Posterior vena cava (tissue), 2 donors: ENCODE measurements at places on chromosomes 1 and 21.

DNA sequence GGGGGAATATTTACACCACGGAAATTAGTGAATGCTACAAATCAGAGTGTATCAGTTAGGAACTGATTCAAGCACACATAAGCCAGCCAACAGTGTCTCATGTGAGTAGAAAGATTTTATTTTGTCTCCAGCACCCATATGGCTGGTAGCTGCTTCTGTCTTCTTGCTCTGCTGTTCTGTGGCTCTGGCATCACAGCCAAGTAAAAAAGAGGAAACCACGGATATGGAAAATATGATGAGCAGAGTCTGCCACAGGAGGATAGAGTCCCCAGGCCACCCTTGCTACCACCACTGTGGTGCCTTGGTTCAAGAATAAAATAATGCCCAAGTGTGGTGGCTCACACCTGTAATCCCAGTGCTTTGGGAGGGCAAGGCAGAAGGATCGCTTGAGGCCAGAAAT is 53.6 kb upstream of the SPOCD1 start:
- DNase-seq: no peak

GRCh38 chr1:91053630-91054029 is 31.8 kb upstream of the ZNF644 start:
- DNase-seq: no peak

DNA sequence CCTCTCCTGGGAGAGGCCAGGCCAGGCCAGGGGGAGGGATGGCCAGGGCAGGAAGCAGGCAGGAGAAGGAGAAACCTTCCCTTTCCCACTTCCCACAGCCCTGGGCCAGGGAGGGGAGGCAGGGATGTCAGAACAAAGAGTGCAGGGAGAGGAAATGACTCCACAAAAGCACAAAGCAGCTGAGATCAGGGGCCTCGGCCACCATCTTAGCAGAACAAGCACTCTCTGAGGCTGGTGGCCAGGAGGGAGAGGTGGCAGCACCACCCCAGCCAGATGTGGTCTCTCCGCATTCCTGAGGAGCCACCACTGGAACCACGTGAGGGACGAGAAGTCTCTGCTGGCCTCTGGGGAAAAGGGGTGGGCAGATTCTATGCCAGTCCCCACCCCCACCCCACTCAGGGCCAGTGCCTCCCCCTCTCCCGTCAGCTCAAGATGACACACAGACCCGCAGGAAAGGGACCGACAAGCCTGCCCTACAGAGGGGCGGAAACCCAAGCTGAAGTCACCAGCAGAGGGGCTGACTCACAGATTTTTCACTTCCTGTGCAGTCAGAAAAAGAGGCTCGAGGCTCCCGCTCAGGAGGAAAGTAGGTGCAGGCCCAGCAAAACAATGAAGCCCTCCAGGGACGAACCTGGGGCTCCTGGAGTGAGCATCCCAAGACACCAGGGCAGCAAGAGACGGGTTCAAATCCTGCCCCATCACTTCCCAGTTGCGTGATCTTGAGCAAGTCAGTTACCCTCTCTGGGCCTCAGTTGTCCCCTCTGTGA is 24.1 kb upstream of the ALDH4A1 start:
- no peak for DNase-seq

- DNase-seq: no peak
Observed at GRCh38 chr1:198649968-198650338, 11.1 kb downstream of the PTPRC start.

- no peak for DNase-seq
Observed at GRCh38 chr1:41775956-41776585, 142.7 kb downstream of the HIVEP3 start.

- no peak for DNase-seq
Observed at GRCh38 chr1:66490816-66491215, 43.1 kb upstream of the SGIP1 start.

GRCh38 chr1:206975306-206975705 is 5.0 kb upstream of the FCAMR start:
- DNase-seq: no peak

- DNase-seq: no peak
Observed at GRCh38 chr21:37670883-37671282, 245.4 kb downstream of the KCNJ6 start.

- DNase-seq: no peak
Observed at GRCh38 chr1:206447422-206447765, 22.9 kb upstream of the IKBKE start.

GRCh38 chr1:63892632-63893395 is 119.0 kb downstream of the ROR1 start:
- no peak for DNase-seq

- DNase-seq: no peak
Observed at GRCh38 chr21:44298301-44298700, 1.6 kb upstream of the PFKL start.

- DNase-seq: no peak
Observed at GRCh38 chr1:116268211-116268610, 104.8 kb upstream of the ATP1A1 start.

DNA sequence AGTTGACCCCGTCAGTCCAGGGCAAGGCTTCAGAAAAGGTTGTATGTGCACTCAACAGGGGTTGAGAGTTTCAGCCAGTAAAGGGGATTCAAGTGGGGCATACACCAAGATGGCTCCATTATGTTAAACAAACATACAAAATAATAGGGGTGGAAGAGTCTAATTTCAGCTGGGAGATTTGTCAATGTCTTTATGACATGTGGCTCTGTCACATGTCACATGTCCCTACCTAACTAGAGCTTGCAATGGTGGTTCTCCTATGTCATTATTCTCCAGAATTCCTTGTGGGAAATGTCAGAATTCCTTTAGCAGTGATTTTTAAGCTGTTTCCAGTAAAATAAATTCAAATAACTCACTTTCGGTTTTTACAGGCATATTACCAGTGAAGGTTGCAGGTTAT is 392.0 kb upstream of the ADGRL4 start:
- DNase-seq: no peak

GRCh38 chr21:27225940-27226339 is 259.1 kb upstream of the ADAMTS5 start:
- no peak for DNase-seq
